ENCODE measurements at places on chromosomes 3 and 15.

- no peak for DNase-seq
Measured at GRCh38 chr3:195348426-195349115, 77.6 kb upstream of the XXYLT1 start.

DNA sequence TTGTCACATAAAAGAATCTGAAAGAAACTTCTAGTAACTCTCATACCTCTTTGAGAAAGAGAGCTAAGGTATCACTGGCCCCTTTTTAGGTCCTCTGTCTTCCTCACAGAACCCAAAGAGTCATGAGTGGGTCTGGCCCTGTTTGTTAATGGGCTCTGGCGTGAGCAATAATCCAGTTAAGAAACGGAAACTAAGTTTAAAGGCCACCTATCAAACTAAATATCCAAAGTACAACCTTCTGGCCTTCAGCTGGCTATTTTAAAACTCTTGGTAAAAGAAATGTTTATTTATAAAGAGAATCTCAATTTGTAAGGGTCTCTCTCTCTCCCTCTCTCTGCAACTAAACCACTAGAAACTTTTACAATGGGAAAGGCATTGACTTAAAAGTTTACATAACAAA, 71.0 kb upstream of the STRIT1 start:
- DNase-seq, result no peak

DNA sequence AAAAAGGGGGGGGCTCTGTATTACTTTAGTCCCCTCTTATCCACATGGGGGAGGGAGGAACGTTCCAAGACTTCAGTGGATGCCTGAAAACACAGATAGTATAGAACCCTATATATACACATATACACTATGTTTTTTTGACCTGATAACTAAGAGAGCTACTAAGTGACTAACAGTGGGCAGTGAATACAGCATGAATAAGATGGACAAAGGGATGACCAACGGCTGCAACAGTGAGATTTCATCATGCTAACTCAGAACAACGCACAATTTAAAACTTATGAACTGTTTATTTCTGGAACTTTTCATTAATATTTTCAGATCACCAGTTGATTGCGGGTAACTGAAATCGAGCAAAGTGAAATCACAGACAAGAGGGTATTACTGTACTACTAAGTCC, 7.3 kb downstream of the DCUN1D1 start:
- DNase-seq, result no peak

GRCh38 chr3:44016818-44017217, 224.9 kb upstream of the TOPAZ1 start:
- no peak for DNase-seq

DNA sequence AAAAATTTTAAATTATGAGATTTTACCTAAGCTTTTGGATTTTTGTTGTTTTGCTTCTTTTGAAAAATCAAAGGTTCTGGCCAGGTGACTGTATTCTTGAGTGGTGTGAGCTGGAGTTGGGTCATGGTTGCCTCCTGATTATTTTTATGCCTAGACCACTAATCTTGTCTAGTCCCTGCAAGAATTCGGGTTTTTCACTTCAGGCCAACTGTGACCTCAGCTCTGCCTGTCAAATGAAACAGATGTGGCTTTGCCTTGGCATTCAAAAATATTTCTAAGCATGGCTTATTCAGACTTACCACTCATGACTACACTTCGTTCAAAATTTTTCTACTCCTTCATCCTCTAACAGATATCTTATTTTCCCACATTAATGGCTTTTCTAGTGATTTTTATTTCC, 25.4 kb upstream of the CDV3 start:
- no peak for DNase-seq

- DNase-seq, result no peak
Measured at GRCh38 chr15:94125156-94125555, 106.2 kb upstream of the MCTP2 start.

DNA sequence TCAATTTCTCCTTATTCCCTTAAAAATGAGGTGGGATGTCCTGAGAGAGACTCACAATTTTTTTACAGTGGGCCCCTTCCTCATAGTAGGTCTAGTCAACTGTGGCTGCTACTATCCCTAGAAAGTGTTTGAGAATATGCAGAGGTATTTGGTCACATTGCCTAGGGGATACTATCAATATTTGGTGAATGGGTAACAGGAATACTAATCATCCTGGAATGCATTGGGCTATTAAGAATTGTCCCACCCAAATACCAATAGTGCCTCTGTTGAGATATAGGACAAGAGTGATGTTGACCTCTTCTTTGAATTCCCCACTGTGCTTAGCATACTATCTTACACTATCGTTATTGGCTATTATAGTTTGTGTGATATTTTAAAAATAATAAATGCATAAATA, 389.4 kb downstream of the DIPK2A start:
- DNase-seq, result no peak

GRCh38 chr3:113556946-113557335, 24.6 kb downstream of the SIDT1 start:
- no peak for DNase-seq

DNA sequence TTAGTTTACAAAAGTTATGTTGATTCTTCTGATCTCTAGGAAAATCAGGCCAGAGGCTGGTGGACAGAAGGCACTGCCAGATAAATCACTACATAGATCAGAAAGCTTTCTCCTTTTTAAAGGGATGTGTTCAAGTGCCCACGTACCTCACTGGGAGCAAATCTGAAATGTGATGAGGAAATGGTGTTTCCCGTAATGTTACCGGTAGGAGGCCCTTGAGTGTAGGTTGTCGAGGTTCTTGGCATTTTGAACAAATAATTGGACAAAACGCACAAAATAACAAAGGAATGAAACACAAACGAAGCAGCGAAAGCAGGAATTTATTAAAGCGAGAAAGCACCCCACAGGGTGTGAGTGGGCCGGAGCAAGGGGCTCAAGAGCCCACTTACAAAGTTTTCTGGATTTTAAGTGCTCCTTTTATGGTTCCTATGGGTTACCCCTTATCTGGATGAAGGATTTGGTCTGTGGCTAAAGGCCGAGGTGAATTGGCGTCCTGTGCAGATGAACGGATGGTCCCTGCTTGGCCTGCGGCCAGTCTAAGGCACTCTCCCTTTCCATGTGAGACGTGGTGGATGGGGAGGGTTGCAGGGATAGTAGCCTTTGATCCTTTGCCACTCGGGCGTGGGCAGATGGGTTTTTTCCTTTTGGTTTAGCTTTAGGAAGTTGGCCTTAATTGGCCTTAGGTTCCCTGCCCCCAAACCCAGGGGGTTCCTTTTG, 1.0 kb downstream of the SNX1 start:
- DNase-seq, result peak; percentile 8

DNA sequence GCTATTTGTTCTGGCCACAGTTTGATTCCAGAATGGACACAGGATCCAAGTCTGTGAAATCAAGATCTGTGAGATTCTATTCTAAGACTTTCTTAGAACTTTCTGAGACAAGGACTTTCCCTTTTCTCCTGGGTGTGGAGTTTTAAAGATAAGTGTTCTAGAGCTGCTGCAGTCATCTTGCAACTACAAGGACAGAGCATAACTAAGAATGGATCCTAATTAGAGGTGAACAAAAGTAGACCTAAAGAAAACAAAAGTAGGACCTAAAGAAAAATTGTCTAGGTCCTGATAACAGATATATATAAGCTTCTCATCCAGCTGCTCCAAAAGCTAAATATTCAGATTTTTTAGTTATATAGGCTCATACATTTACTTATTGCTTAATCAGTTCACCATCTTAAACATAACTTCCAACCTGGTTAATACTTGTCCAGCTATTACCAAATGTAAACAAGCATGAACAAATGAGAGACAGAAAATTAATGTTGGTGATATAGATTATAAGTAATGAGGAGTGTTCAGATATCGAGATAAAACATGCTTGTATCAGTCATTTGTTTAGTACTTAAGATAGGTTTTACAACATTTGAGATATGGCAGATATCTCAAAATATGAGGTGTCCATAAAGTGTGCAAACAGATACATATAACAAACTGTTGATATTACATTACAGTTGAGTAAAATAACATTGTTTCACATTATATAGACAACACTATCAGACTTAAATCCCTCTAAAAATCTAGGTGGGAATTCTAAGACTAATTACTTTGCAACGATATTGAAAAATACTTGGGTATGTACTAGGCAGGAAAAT, 75.1 kb downstream of the CD200 start:
- DNase-seq, result no peak

GRCh38 chr3:151282921-151283320, 4.6 kb upstream of the P2RY14 start:
- peak; percentile 80 for DNase-seq
